Progenitor cell of endocrine pancreas (in vitro differentiated cells): ENCODE measurements at places on chromosomes 2 and 18. TPM values are rescaled to one million over a fixed set of nuclear protein-coding genes. Genes with fewer than 3 reads are reported as not detected.

Gene ZNF532
- 184 and 190 TPM in 2 replicates for total RNA-seq

Gene GALNT13
- total RNA-seq: 7.2 and 8.3 TPM in 2 replicates

Gene RNF25
- 27.1 and 28.7 TPM in 2 replicates for total RNA-seq

Gene ATL2
- 56.0 and 62.7 TPM in 2 replicates for total RNA-seq

Gene DAW1
- 0.42 TPM in 1 of 2 replicates, not detected in the other for total RNA-seq

Gene DPP4
- total RNA-seq: 3.2 and 3.3 TPM in 2 replicates

Gene WNT10A
- not detected in 2 replicates for total RNA-seq

DNA sequence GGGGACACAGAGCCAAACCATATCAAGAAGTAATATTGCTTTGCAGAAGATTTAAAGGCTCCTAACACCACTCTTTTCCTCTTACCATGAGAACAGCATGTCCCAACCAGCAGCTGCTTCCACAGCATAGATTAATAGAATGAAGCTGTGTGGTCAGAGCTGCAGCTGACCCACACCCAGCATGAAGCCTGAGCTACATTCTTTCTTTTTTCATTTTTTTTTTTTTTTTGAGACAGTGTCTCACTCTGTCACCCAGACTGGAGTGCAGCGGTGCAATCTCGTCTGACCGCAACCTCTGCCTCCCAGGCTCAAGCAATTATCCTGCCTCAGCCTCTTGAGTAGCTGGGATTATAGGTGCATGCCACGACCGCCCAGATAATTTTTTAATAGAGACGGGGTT, 289.8 kb downstream of the RAD51AP2 start:
- no peak for DNase-seq
- no peak overlapping the region for H3K4me3 ChIP-seq
- no peaks in the 10 kb centered on the region for H3K36me3 ChIP-seq
- no peak overlapping the region for H3K27ac ChIP-seq
- H3K4me1 ChIP-seq: peaks cover 9% of the 10 kb centered on the region
- H3K27me3 ChIP-seq: no peaks in the 10 kb centered on the region

DNA sequence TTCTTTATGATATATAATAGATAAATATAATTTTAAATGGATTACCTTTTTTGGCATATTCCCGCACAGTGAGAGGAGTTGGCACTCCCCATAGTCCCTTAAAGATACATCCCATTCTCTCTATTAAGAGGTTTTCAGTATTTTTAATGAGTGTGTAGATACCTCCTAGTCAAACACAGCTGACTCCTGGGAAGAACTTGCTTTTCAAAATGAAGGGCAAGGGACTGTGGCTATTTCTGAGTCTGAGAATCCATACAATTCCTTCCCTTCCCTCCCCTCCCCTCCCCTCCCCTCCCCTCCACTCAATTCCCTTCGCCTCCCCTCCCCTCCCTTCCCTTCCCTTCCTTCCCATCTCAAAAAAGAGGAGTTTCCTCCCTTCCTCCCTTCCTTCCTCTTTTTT, 93.5 kb downstream of the PRPF40A start:
- no peaks in the 10 kb centered on the region for H3K27me3 ChIP-seq
- H3K4me1 ChIP-seq: peaks cover 11% of the 10 kb centered on the region
- H3K36me3 ChIP-seq: peaks cover 46% of the 10 kb centered on the region
- H3K4me3 ChIP-seq: no peak overlapping the region
- DNase-seq: no peak
- H3K27ac ChIP-seq: no peak overlapping the region

DNA sequence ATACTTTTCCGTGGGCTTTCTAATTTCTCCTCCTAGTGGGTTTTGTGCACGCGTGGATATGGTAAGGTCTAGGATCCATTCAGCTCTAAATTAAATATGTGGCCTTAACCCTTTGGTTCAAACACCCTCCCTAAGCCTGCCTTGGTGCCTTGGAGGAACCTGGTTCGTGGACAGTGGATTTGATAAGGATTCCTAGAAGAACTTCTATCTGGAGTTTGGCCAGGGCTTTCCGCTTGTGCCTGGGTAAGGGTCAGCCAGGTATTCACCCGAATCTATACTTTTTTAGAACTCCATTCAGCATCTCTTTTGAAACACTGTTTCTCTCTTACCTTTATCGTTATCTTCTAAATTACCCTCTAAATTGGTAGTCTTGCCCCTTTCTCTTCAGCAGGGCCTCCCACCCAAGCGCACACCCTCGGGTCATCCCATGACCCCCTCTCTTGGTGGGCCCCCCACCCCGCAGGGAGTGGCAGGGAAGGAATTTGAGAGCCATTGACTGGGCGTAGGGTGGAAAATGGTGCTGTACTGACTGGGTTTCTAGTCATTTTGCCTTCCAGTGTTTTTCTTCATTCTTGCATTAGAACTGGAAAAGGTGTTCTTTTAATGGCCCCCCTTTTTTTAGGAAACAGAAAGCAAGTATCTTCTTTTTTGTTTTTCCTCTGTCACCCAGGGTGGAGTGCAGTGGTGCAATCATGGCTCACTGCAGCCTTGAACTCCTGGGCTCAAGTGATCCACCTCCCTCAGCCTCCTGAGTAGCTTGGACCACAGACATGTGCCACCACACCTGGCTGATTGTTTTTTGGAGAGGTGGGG, 1.8 kb downstream of the SOCS6 start:
- peaks cover 1% of the 10 kb centered on the region for H3K36me3 ChIP-seq
- no peak for DNase-seq
- peak overlapping the region; percentile 95 for H3K4me3 ChIP-seq
- H3K27ac ChIP-seq: peak overlapping the region; percentile 99

DNA sequence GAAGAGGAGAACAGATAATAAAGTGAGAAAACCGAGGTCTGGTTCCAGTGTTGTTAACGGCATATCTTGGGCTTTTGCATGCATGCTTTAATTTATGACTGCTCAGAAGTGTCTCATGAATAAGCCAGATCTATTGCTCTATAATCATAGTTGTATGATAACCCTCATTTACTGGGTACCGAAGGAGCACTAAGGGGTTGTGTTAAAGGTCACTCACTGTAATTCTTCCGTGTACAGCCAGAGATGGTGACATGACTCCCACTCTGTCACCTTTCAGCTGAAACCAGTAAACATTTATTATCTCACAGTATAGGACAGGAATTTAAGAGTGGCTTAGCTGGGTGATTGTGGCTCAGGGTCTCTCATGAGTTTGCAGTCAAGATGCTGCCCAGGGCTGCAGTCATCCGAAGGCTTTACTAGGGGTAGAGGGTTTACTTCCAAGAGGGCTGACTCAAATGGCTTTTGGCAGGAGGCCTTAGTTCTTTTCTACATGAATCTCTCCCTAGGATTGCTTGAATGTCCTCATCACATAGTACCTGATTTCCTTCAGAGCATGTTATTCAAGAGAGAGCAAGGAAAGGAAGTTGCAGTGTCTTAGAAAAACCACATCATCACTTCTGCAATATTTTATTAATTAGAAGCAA, 107.0 kb downstream of the NAB1 start:
- no peak overlapping the region for H3K4me3 ChIP-seq
- H3K27ac ChIP-seq: no peak overlapping the region
- no peaks in the 10 kb centered on the region for H3K27me3 ChIP-seq
- no peaks in the 10 kb centered on the region for H3K36me3 ChIP-seq
- no peaks in the 10 kb centered on the region for H3K4me1 ChIP-seq

DNA sequence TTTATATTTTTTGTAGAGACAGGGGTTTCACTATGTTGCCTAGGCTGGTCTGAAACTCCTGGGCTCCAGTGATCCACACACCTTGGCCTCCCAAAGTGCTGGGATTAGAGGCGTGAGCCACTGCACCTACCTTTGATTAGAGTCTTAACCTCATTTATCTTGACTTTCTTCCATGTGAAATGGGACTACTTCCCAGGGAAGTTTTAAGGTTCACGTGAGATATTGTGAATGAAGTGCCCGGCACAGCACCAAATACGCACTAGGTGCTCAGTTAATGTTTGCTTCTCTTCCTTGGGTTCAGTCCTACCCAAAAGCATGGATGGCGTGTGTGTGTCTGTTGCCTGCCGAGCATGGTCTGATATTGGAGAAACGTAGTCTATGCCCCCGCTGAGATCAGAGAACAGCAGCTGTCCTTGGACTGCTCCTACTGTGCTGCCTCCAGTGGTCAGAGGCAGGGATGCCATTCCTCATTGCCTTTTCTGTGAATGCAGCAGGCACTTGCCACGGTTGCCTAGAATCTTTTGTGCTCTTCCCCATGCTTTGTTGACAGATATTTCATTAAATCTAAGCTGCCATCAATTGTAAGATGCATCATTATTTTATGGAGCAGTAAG, 12.3 kb upstream of the TFCP2L1 start:
- no peaks in the 10 kb centered on the region for H3K4me1 ChIP-seq
- H3K27ac ChIP-seq: no peak overlapping the region
- H3K36me3 ChIP-seq: no peaks in the 10 kb centered on the region
- peaks cover 30% of the 10 kb centered on the region for H3K27me3 ChIP-seq
- DNase-seq: no peak

DNA sequence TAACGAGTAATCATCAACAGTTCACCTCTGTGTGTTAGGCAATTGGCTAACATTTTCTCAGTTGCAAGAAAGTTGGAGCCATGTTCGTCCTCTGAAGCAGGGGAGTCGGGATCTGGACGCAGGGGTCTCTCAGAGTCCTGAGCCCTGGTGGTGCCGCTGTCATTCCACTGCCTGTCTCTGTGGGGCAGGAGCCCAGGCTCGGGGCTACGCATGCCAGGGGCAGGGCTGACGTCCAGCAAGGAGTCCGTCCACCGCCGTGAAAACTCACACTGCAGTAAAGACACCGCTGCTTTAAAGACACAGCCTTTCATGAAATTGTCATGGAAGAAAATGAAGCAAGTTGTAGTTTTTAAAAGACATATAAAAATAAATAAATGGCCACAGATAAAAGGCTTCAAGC, 571.1 kb upstream of the SOX11 start:
- no peak overlapping the region for H3K27ac ChIP-seq
- peaks cover 34% of the 10 kb centered on the region for H3K4me1 ChIP-seq
- DNase-seq: no peak
- H3K36me3 ChIP-seq: no peaks in the 10 kb centered on the region
- peaks cover 10% of the 10 kb centered on the region for H3K27me3 ChIP-seq

- H3K27ac ChIP-seq: no peak overlapping the region
- no peaks in the 10 kb centered on the region for H3K27me3 ChIP-seq
- H3K4me1 ChIP-seq: no peaks in the 10 kb centered on the region
Observed at GRCh38 chr2:182379241-182379640, 47.6 kb downstream of the PDE1A start.

- peaks cover 34% of the 10 kb centered on the region for H3K27me3 ChIP-seq
- no peak overlapping the region for H3K4me3 ChIP-seq
- DNase-seq: no peak
Observed at GRCh38 chr2:173990970-173991819, 26.0 kb upstream of the SP3 start.

- H3K36me3 ChIP-seq: peaks cover 6% of the 10 kb centered on the region
- H3K4me1 ChIP-seq: peaks cover 14% of the 10 kb centered on the region
- peak overlapping the region; percentile 78 for H3K4me3 ChIP-seq
- DNase-seq: no peak
- H3K27me3 ChIP-seq: peaks cover 21% of the 10 kb centered on the region
Observed at GRCh38 chr2:72886505-72887031, 640 bp upstream of the SPR start.

- peaks cover 4% of the 10 kb centered on the region for H3K4me1 ChIP-seq
- no peak for DNase-seq
- peaks cover 28% of the 10 kb centered on the region for H3K27me3 ChIP-seq
- H3K4me3 ChIP-seq: no peak overlapping the region
- H3K27ac ChIP-seq: no peak overlapping the region
Observed at GRCh38 chr2:128691526-128691925, 372.9 kb upstream of the HS6ST1 start.

DNA sequence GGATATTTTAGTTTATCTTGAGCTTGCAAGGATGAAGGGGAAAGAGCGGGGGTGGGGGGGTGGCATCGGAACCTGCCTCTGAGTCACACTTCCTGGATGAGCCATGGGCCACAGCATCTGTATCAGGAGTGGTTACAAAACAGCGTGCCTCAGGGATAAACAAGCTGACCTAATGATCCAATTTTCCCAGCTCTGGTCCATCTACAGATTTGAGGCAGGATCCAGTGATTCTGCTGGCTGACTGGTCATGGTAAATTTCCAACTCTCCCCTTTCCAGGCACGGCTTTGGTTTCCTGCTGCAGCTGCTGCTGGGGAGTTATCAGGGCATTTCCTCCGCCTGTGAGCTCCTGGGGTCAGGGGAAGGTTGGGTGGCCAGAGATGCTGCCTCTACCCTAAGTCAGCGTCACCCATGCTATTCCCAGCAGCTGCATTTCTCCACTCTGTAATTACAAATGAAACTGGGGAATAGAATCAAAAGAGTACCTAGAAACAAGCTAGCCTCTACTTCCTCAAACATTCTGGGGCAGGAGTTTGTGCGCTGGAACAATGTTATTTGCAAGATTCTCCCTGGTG, 4.7 kb upstream of the HPCAL1 start:
- DNase-seq: no peak
- peaks cover under 1% of the 10 kb centered on the region for H3K27me3 ChIP-seq
- H3K36me3 ChIP-seq: peaks cover 4% of the 10 kb centered on the region
- peaks cover 8% of the 10 kb centered on the region for H3K4me1 ChIP-seq
- no peak overlapping the region for H3K27ac ChIP-seq

DNA sequence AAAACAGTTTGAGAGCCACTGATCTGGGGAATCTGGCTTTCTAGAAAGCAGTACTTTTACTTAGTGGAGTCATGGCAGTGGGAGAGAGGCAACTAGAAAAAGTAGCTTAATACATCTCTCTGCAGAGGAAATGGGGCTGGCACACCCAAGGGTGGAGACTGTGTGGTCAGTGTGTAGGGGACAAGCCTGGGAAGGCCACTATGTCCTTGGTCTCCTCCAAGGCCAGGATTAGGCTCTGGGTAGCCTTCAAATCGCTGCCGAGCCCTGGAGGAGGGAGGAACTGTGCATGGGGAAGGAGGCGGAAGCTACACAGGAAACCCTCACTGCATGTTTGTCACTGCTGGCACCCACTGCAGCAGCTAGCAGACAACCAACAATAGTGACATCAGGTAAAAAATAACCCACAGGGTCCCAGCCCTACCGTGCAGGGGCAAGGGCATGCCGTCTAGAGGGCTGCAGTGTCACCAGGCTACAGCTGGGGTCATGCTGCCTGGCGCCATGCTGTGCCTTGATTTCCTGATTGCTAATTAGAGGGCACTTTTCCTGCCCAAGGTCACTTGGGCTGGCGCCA, 34.8 kb downstream of the LBH start:
- H3K4me3 ChIP-seq: no peak overlapping the region
- H3K36me3 ChIP-seq: peaks cover 4% of the 10 kb centered on the region
- H3K27ac ChIP-seq: no peak overlapping the region
- no peaks in the 10 kb centered on the region for H3K4me1 ChIP-seq
- H3K27me3 ChIP-seq: no peaks in the 10 kb centered on the region
- DNase-seq: no peak
